NB4 (cell line): ENCODE measurements at places on chromosomes 2 and 18.
A peak's percentile ranks its signal among the peaks of the same experiment; 100 is the strongest.

DNA sequence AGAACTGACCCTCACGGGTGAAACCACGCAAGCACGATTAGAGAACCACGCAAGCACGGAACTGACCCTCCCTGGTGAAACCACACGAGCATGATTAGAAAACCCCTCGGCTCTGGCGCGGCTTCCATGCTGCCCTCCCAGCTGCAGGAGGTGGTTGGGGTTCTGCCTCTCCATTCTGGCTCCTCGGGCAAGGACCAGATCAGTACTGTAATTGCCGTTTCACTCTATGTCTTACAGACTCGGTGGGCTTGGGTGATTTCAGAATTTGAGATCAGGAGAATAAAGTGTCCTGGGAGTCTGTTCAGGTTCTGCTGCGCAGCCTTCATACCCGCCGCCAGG lies 58.3 kb upstream of the KCNG2 start:
- DNase-seq = no peak

DNA sequence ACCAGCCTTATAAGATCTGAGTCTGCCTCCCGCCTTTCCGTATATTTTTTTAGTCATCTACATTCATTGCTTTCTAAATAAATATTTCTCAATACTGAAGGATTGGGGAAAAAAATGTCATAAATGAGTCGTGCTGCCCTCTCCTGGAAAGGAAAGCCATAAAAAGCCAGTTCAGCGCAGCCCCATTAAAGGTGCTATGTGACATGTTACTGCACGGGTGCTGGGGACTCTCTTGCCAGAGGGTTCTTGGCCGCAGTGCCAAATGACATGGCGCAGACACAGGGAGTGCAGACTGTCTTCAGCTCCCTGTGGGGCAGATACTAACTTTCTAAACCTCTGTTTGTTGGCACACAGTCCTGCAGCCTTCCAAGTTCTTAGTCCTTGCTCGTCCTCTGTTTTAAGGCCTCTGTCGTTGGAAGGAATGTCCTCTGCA lies 53.7 kb upstream of the MAP3K20 start:
- DNase-seq = peak; percentile 18

DNA sequence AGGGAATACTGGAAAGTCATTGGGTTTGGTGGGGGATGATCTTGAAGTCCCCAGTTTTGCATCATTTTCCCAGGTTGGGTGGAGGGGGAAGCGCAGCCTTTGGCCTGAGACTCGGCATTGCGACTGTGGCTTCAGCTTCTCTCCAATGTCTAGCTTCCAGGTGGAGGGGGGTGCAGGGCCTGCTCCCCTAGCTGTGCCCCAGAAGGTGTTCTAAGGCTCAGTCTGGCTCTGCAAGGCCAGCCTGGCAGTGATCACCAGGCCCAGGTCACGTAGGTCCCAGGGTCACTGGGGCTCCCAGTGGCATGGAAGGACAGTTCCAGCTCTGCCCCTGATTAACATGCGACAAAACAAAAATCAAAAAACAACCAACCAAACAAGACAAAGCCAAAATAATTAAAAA lies 56.9 kb upstream of the HAAO start:
- DNase-seq = no peak

DNA sequence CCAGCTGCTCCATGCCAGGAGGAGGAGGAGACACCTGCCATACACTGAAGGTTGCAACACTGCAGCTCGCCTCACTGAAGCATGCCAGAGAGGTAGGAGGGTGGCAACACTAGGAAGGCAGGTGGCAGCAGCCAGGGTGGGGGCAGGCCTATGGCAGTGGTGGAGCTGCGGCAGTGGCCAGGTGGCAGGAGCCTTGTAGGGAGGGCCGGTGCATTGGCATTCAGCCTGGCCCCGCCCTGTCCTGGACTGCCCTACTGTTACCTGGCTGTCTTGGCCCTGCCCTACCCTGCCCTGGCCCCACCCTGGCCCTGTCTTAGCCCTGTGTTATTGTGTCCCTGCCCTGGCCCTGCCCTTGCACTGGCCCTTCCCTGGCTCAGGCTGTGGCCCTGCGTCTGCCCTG lies 7.4 kb upstream of the ANKRD62 start:
- no peak for DNase-seq

GRCh38 chr2:212977152-212977551 lies 174.3 kb downstream of the IKZF2 start:
- DNase-seq = no peak

DNA sequence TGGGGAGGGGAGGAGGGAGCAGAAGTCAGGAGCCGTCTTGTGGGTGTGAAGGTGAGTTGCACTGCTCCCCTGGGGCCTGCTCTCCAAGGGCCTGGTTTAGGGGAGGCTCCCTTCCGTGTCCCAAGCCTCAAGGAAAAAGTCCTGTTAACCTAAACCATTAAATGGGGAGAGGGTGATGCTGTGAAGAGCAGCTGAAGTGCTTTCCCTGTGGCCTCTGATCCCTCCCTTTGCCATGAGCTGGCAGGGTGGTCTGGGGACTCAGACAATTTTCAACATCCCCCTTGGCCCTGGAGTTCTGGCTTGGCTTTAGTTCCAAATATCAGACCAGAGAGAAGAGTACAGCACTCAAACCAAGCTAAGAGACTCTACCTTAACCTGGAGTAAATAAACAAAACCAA lies 692 bp upstream of the POMC start:
- DNase-seq = no peak

DNA sequence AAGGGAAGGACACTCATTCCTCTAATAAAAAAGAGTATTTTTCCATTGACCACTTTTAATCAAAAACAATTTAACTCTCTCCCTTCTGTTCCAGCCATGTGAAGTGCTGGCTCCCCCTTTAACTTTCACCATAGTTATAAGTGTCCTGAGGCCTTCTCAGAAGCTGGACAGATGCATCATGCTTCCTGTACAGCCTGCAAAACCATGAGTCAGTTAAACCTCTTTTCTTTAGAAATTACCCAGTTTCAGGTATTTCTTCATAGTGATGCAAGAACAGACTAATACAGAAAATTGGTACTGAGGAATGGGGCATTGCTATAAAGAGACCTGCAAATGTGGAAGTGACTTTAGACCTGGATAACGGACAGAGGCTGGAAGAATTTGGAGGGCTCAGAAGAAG lies 643.6 kb upstream of the DDX18 start:
- DNase-seq = peak; percentile 29

- no peak for DNase-seq
Observed at GRCh38 chr2:97723156-97724072, 10.0 kb downstream of the ZAP70 start.

DNA sequence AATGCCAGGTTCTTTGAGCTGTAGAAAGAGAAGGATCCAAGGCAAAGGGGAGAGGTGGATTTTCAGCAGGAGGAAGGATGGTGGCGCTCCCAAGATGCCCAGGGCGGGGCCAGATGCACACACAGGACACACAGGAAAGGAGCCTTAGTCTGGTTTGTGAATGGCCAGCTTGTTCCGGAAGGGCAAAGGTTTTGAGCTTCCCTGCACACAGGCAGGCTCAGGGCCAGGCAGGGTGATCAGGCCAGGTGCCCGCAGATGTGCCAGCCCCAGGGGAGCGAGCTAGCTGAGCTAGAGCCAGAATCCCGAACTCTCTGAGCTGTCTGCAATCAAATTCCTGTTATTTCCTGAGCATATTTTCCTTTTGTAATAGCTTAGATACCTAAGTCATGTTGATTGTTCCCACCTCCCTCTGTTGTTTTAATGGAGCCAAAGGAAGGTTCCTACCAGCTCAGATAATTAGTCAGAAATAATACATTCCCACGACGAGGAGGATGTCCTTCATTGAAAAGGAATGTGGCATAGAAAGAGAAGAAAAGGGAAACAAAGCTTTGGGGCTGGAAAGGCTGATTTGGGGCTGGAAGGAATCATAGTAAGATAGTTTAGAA lies 13.7 kb upstream of the OTOF start:
- DNase-seq = no peak

- DNase-seq = no peak
Observed at GRCh38 chr2:9707008-9707407, 76.2 kb upstream of the YWHAQ start.

GRCh38 chr2:72572501-72572900 lies 253.3 kb downstream of the EXOC6B start:
- DNase-seq = no peak

GRCh38 chr2:13481201-13481600 lies 764.5 kb downstream of the TRIB2 start:
- no peak for DNase-seq

DNA sequence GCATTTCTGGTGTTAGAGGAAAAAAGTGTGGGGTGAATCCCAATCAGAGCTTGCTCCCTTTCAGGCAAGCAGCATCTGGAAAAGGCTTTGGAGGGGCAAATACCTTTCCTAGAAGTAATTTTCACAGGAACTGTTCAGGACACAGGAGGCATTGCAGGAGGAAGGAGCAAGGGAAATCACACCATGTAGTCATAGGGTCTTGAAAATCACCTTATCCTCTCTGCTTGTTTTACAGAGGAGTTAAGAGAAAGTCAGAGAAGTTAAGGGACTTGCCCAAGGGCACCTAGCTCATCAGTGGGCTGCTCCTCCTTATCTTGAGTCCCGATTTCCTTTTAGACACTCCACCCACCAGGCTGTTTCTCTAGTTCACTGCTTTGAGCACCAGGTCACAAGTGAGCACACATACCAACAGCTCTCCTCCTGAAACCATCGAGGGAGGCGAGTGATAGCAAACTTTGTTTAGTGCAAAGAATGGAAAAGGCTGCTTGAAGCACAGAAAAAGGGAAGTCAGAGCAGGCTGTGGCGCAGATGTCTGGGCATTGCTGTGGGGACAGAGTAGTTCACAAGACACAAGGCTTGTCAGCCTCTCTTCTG lies 89.2 kb upstream of the CXCR4 start:
- DNase-seq = peak; percentile 89

- no peak for DNase-seq
Observed at GRCh38 chr2:44537264-44537663, 175.5 kb downstream of the CAMKMT start.

DNA sequence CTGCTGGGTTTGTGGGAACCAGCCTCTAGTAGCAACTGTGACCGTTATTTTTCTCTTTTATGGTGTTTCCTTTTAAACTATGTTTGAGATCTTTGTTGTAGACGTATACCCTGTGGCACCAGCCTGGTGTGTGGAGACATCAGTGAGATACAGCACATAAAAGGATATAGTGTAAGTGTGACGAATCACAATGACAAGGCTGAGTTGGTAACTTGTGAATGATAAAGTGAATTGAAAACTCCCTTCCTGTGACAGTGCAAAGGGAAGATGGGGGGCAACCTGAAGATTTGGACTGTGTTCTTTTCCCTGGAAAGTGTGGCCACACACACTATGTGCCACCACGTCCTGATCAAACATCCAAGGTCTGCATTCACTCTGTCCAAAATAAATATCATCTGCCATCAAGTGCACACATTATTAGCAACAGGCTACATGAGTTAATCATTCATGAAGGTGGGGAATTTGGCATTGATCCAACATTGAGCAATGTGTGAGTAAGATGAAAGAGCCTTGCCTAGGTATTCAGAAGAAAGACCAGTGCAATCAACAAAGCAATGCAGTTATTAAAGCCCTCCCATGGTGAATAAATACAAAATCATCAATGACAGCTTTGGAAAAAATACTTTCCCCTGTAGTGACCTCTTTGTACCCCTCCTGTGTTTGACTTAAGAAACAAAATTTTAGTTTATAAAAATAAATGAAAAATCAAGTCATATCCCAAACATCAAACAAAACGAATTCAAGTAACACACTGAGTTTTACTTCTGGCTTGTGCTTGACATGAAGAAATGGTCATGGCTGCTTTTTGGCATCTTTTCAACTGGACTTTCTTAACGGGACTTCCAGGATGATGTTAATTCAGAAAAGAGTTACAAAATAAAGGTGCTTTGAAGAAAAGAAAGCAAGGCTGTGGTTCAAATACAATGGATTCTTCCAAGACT lies 1280.5 kb upstream of the ZEB2 start:
- peak; percentile 7 for DNase-seq

- no peak for DNase-seq
Observed at GRCh38 chr18:61833978-61834377, 58.8 kb downstream of the RNF152 start.

- peak; percentile 19 for DNase-seq
Observed at GRCh38 chr2:177078416-177078815, 134.2 kb upstream of the HNRNPA3 start.

DNA sequence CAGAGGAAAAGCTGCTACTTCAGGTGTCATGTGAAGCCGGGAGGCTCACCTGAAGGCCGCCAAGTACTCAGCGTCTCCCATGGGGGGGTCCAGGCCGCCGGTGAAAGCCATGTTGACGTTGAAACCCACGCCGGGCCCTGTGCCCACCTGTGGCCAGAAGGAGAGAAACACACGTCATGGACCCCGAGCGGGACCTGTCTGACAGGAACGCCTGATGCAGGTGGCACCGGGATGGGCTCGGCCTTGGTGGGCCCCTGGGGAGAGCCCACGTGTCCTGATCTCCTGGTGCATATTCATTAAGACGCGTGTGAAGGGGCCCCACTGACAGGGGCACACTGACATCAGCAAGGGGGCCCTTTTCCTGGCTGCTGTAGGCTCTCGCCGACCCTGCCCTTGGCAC lies 233.2 kb downstream of the TWIST2 start:
- DNase-seq = no peak

- DNase-seq = peak; percentile 86
Observed at GRCh38 chr2:170770008-170770605, at the start of gene ERICH2. Gene ERICH2, plus strand, starts transcription at chr2:170770378. Its CDS starts 304 bp downstream, at chr2:170770682.

DNA sequence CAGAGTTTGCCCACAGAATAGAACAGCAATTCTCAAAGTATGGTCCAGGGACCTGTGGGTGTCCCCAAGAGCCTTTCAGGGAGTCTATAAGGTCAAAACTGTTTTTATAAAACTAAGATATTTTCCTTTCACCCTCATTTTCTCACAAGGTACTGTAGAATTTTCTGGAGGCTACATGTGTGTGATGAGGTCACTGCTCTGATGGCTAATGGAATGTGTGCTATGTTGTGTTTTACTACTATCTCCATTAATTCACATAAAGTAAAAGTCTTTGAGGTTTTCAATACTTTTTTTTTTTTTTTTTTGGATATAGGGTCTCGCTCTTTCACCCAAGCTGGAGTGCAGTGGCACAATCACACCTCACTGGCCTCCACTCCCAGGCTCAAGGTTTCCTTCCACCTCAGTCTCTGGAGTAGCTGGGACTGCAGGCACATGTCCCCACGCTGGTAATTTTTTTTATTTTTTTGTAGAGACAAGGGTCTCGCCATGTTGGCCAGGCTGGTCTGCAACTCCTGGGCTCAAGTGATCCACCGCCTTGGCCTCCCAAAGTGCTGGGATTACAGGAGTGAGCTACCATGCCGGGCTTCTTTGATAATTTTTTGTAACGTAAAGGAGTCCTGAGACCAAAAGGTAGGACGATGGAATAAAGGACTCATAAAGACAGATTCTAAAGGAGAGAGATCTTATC lies 1.8 kb downstream of the TRABD2A start:
- DNase-seq = no peak

GRCh38 chr2:128438091-128438490 lies 119.4 kb upstream of the HS6ST1 start:
- no peak for DNase-seq
